ENCODE measurements at places on chromosomes 3 and 15.

DNA sequence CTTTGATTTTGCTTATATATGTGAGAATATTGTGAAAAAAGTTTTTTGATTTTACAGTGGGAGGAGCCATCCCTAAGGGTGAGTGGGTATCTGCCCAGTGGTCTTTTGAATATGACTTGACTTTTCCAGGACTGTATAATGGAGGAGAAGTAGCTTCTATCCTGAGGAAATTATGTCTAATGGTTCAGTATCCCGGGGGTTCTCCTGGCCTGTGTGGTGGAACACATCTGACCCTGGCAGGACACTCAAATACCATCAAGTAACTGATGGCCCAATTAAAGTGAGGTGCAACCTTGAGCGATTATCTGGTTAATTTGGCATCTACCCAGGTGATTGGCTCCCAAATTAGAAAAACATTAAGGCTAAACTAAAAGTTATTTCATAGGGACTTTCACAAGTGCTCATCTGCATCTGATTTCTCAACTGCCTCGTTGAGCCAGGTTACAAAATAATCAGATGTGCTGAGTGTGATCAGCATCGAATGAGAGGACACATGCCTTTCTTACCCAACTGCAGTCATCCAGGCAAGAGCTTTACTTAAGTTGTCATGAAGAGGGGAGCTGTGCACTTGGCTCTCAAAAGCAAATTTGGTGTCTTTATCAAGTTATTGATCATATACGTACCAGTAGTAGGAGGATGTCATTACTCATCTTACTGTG is 201.4 kb downstream of the IL5RA start:
- DNase-seq: no peak

- DNase-seq: no peak
Observed at GRCh38 chr3:39185959-39186691, 6.3 kb downstream of the XIRP1 start.

- DNase-seq: no peak
Observed at GRCh38 chr3:108130701-108131474, 40.1 kb upstream of the CD47 start.

DNA sequence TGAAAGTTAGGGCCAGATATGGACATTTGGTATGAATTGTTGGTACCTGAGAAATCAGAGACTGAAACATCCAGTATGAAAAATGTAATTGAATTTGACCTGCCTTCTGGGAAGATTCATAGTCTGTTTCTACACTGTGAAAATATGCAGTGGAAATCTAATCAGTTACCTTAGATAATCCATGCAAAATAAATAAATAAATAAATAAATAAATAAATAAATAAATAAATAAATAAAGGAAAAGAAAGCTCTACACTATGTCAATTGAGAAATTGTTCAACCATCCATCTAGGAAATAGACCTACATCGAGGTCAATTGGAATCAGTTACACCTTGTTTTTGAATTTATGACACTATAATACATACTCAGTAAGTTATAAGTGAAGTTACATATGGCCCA is 252.3 kb downstream of the VGLL3 start:
- DNase-seq: no peak

GRCh38 chr15:22895465-22896190 is 57.2 kb downstream of the NIPA2 start:
- peak; percentile 49 for DNase-seq

- peak; percentile 68 for DNase-seq
Observed at GRCh38 chr3:131077904-131078303, 51.2 kb downstream of the NEK11 start.

GRCh38 chr15:66723826-66724731 is 22.0 kb downstream of the SMAD6 start:
- DNase-seq: no peak

DNA sequence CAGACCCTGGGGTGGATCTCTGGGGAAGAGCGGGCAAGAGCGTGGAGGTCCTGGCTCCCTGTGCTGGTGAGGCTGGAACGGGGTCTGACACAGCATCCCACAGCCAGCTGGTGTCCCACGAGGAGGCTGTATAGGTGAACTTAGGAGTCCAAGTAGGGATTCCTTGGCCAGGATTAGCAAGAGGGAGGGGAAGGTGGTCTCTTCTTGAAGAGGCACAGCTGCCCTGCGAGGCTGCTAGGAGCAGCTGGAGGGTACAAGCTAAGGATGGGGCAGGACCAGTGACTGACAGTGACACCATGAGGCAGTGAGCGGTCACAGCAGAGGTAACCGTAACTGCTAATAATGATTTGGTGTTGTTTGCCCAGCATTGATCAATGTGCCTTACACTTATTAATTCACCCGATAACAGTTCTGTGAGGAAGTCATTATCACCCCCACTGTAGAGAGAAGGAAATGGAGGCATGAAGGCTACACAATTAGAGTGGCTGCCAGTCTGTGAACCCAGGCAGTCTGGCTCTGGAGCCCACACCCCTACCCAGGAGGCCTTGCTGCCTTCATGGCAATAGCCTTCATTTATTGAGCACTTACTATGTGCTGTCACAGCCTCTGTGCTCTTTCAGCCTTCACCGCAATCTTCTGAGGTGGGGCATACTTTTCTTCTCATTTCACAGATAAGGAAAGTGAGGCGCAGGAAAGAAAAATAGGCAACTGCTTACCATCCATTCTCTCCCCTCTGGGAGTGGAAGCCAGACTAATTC is 59.4 kb downstream of the TMEM44 start:
- DNase-seq: peak; percentile 86

DNA sequence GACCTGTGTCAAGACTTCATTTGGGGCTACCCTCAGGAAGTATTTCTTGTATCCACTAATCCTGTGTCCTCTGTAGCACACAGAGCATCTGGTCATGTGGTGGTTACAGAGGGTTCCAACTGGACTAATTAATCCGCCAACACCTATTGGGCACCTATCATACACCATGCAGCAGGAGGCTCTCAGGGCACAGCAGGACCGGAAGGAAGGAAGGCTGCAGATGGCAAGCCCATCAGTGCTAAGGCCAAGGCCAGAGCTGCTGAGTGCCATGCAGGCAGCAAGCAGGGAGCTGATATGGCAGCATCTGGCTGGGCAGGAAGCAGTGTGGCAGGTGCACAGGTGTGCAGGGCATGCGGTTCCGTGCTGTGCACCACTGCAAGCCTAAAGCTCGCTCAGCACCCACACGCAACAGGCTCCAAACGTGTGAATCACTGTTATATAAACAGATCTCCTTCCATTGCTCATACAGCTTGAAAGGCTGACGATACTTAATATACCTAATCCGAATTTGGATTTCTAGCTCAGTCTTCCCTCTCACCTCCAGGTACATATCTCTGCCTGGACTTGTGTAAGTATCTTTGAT is 64.4 kb upstream of the SNRPA1 start:
- no peak for DNase-seq

GRCh38 chr3:103513003-103513402 is 1078.2 kb downstream of the ZPLD1 start:
- no peak for DNase-seq

DNA sequence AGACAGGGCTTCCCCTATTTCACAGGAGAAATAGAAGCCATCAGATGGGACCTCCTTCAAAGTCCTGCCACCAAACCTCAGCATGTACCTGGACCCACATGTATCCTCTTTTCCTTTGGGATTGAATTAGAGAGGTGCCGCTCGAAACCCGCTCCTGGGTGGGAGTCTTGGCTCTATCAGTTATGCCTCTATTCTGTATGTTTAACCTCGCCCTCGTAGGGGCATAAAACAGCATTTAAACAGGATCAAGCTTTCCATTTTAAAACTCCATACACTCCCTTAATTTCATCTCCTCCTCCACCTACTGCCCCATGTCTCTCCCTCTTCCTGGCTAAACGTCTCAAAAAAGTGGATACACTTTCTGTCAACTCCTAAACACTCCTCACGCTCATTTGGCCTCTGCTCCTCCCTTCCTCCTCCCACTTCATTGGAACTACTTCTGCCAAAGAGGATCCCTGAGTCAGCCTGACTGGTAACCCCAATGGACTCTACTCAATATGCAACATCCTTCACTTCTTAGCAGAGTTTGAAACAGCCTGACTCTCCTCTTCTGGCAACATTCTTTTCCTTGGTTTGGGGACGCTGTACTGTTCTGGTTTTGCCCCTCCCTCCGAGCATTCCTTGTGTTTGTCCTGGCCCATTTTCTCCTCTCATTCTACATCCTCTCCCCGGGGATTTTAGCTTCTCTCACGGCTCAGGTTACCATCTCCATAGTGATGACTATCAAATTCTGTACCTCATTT is 23.0 kb upstream of the MUC20 start:
- DNase-seq: peak; percentile 76

DNA sequence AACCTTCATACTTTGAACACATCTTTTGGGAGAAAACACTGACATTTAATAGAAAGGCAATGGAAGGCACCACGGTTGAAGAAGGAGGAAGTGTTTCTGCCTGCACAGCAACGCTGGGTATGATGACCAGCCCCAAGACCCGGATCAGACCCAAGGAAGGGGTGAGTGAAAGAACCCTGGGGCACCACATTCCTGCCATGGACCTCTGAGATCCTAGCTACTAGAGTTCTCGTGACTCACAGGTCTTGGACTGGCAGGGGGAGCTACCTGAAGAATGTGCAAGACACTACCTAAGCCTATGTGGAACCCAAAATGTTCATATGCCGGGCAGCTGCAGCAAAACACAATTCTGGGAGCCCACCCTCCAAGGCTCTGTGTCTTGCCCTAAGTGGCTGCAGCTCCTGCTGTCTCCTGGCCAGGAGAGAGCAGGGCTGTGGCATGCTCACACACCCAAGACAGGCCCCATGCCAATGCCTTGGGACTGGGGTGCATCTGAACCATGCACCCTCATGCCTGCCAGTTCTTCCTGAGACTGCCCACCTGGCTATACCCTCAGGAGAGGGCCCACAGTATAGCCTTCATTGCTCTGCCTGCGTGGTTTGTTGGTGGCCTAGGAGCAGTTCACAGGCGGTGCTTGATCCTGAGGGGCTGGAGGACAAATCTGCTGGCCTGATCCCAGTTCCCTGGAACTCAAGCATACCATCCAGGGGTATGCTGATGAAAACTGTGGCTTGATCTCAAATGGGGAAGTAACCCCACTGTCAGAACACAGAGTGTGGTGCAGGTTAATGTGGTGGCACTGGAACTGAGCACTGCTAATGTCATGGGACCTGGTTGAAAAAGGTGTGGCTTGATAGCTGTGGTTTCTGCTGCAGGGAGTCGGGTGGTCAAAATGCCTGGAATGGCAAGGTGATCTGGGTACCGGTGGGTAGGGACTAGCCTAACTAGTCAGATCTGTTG is 353.3 kb upstream of the ARHGEF26 start:
- DNase-seq: no peak

DNA sequence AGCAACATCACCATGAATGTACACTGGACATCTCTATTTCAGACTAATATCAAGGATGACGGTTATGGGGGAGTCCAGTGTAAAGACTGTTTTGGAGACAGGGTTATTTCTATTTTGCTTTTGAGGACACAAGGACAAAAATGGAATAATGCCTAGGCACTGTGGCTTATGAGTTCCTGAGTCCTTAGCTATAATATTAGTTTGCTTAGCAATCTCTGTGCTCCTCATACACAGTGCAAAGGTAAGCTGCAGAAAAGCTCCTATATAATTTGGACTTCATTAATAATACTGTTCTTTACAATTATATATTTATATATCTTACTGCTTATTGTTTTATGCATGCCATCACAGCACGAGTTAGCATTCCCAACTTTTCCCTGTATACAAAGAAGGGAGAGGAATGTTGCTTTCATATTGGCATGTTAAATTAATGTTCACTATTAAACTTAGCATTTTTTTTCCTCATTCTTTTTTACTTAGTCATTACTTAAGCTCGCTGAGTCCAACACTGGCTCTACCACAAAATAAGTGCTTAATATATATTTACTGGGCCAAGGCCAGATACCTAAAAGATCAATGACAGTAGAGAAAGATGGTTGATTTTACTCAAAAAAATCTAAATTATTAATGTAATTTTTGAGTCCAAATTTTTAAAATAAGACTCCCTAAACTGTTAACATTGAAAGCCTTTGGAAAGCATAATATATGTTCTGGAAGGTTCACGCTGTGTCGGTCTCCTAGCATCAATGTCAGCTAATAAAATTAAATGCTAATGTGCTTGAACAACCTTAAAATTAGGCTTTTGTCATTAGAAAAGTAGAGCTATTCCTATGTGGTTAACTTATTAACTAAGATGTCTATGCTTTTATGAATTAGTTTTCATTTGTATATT is 13.8 kb downstream of the THBS1 start:
- DNase-seq: no peak

DNA sequence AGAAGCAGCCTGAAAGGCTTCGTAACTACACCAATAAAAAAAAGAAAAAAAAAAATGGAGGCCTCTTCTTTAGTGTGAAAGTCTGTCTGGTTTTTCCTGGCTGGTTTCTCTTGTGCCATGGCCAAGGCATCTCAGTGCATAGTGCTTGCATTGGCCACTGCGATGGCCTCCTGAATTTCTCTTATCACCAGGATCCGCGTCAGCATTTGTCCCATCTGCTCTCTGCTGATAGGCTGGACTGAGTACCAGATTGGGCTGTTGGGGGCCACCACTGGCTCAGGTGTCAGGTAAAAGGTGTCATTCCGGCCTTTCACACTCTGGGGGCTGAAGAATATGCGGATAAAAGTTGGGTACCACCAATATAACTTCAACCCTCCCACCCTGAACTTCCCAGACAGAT is 1.1 kb upstream of the IMPDH2 start:
- no peak for DNase-seq

DNA sequence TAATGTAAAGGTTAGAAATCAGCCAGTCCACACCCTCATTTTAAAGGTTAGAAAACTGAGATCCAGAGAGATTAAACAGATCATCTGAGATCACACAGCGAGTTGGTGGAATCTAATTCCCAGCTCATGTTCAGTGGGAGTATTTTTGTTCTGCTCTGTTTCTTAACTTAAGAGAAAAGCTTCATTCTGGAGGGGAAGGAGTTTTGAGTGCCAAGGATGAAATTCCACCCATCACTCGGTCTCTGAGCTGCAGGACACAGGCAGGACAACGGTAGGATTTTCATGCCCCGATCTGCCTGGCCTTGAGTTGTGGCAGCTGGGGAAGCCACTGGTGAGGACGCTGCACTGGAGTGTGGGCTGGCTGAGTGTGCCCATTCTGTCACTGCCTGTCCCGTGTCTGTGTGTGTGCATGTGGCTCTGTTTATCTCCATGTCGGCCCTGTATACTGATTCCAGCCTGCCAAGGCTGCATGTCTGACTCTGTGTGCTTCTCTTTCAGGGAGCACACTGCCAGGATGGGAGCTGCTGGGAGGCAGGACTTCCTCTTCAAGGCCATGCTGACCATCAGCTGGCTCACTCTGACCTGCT is 94.3 kb downstream of the CEMIP start:
- no peak for DNase-seq

- DNase-seq: no peak
Observed at GRCh38 chr3:140913728-140914127, 27.9 kb upstream of the SLC25A36 start.

DNA sequence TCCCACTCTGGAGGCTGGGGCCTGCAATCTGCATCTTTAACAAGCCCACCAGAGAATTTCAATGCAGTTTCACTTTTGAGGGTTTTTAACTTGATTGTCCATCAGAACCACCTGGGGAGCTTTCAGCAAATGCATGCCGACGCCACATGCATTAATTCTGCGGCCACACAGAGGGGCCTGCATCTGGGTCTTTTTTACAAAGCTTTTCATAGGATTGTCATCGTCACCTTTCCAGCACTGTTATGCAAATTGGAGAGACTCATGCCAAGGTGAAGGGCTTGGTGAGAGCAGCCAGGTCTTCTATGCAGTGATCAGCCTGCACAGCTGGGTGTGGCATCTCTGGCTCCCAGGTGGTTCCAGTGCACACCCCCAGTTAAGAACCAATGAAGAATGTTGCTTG is 143.0 kb upstream of the CTDSPL start:
- no peak for DNase-seq
